Stimulated activated CD4-positive, alpha-beta T cell treated with anti-CD3 and anti-CD28 coated beads, TNF-alpha, amount 100 ng/mL, for 24 hours (primary cell): ENCODE measurements at places on chromosomes 11 and 22.

GRCh38 chr22:44225812-44226211, 45.1 kb downstream of the PARVG start:
- no peak for DNase-seq

- no peak for DNase-seq
Measured at GRCh38 chr11:9516113-9516512, 55.3 kb downstream of the ZNF143 start.

- no peak for DNase-seq
Measured at GRCh38 chr11:20599221-20600019, at the start of gene SLC6A5. Gene SLC6A5, plus strand, starts transcription at chr11:20599608. Its CDS starts 65 bp downstream, at chr11:20599673.

DNA sequence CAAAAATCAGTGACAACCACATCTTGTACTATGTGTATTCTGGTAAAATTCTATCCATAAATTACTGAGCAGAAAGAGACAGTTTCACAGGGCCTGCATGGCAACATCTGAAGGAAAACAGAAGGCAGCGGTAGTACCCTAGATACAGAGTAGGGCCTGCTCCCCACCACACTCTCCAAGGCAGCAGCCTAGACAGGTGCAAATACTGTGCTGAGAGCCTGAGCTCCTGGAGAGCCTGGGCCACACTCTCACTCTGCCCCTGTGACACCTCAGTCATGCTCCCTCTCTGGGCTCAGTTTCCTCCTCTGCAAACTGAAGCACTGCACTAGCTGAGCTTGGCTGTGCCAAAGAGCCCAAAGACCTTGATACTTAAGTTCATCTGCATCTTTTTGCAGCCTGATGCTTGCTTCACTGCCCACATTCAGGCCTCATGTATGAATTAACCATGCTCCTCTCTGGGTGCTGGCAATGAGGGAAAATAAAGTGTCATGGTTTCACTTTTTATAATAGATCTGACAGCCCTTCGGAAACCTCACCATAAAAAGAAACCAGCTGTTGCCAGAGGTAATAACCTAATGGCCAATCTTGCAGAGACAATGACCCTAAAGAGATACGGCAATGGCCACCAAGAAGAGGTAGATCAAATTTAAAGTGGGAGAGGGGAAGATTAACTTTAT, 104.7 kb downstream of the PLEKHA7 start:
- DNase-seq, result no peak

- DNase-seq, result no peak
Measured at GRCh38 chr22:29795663-29796062, 28.5 kb downstream of the UQCR10 start.

GRCh38 chr11:94574193-94574961, 7.2 kb downstream of the PIWIL4 start:
- no peak for DNase-seq

DNA sequence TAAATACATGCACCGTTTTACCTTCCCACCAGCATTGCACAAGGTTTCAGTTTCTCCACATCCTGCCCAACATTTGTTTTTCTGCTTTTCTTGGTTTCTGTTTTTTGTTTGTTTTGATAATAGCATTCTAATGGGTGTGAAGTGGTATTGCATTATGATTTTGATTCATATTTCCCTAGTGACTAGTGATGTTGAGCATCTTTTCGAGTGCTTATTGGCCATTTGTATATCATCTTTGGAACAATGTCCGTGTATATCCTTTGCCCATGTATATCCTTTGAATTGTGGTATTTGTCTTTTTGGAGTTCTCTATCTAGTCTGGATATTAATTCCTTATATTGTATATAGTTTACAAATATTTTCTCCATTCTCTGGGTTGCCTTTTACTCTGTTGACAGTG, 2914.8 kb upstream of the OR11H1 start:
- DNase-seq, result no peak

- no peak for DNase-seq
Measured at GRCh38 chr11:2945031-2945756, 16.0 kb upstream of the PHLDA2 start.

DNA sequence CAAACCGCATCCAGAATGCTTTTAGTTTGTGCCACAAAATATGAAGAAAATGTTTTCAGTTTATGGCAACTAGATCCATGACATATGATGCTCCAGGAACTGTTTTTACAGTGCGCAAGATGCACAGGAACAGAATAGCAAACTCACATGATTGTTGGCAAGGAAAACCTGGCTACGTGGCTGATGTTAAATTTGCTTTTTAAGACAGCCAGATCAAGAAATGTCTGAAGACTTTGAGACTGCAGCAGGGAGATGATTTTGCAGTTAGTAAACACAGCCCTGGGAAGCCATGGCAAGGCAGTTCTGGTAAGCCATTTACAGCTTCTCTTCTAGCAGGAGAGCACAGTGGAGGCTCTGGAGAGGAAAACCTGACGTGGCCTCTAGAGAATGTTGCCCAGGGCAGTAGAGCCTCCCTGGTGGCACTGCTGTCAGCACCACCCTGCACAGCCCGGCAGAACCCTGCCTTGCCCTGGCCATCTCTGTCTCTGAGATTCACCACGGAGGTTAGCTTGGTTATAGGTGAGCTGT, 69.8 kb upstream of the TNRC6B start:
- DNase-seq, result no peak

DNA sequence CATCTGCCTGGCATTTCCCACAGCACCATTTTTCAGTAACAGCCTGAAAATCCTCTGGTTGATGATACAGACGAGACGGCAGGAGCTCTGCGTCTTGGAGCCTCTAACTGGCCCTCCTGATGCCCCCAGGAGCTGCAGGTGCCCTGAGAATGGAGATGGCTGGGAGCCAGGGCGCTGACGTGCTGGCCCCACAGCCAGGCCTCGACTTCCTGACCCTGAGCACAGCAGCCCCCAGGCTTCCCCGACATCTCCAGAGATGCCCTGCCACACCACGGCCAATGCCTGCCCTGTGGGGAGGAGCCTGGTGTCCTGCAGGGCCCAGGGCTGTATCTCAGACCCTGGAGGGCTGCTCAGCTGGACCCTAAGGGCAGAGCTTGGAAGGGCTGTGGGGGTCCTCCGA, 21.5 kb downstream of the TOLLIP start:
- DNase-seq, result no peak

DNA sequence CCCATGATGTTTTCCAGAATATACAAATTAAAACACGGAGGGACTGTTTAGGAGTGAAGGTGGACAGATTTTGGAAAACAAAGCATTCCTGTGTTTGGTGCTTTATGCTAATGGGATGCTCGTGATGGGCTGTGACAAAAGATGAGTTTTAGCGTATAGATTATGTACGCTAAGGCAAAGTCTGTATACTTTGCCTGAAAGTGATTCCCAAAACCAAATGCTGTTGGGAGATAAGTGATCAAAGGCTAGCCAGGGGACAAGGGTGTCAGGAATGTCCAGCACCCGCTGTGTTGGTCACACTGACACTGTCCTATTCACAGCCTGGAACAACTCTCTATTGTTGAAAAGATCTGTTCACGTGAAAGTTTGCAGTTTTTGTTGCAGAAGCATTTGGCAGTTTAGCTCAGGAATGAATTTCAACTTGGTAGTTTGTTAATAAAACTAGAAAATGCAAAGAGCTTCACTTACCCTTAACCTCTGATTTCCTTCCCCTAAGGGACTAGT, 1.5 kb downstream of the JAM3 start:
- no peak for DNase-seq

- no peak for DNase-seq
Measured at GRCh38 chr11:16809886-16810668, 71.6 kb downstream of the C11orf58 start.
